ENCODE measurements at places on chromosomes 2 and 18.

GRCh38 chr2:31089645-31090044 lies 48.6 kb downstream of the GALNT14 start:
- DNase-seq: no peak

- peak; percentile 98 for DNase-seq
Observed at GRCh38 chr18:65753520-65753919, 2.7 kb downstream of the CDH7 start.

GRCh38 chr2:72292433-72292832 lies 144.8 kb upstream of the CYP26B1 start:
- DNase-seq: no peak

- no peak for DNase-seq
Observed at GRCh38 chr2:241738040-241738686, 3.7 kb downstream of the D2HGDH start.

GRCh38 chr2:234952270-234953115 lies 676 bp downstream of the SH3BP4 start:
- DNase-seq: peak; percentile 57

- DNase-seq: no peak
Observed at GRCh38 chr18:55633032-55633431, 45.0 kb upstream of the TCF4 start.

- peak; percentile 65 for DNase-seq
Observed at GRCh38 chr18:49098386-49098785, 147.6 kb upstream of the SMAD7 start.

DNA sequence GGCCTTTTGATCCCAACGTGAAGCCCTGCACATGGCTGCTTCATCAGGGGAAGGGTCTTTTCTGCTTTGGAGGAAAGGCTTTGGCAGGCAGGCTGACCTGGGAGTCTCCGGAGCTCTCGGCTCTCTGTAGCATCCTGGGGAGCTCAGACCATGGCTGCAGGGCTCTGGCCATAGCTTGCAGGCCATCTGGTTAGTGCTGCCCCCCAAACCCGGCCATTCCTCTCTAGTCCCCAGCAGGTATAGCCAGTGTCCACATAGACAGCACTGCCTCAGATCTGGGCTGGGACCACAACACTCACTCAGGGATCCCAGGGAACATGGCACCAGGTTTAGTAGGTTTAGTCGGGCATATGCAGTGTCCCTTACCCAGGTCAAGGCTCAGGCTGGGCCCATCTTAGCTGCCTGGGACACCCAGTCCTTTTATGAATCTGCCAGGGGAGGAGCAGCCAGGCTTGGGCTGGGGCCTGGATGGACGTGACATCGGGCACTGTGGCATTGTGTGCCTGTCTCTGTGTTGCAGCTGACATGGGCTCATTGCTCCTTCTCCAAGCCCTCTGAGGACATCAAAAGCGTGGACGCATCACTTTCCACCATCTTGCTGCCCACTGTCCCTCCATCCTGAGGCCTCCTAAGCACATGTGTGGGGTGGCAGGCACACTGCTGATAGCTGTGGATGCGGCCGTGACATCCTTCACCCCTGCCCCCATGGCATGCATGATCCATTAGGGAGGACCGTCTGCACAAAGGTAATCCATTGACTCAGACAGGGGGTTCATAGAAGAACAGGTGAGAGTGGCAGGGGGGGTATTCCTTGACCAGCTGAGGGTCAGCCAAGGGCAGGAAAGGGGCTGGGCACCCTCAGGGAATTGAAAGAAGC lies 19.2 kb upstream of the GPR35 start:
- no peak for DNase-seq

GRCh38 chr2:154193246-154193645 lies 321.5 kb downstream of the GALNT13 start:
- no peak for DNase-seq
